ENCODE measurements at places on chromosomes 3 and 15. TPM values are rescaled to one million over a fixed set of nuclear protein-coding genes. Genes with fewer than 3 reads are reported as not detected.
A peak's percentile ranks its signal among the peaks of the same experiment; 100 is the strongest.

GRCh38 chr3:111667621-111668239 is 72.6 kb upstream of the ZBED2 start:
- no peak for DNase-seq

DNA sequence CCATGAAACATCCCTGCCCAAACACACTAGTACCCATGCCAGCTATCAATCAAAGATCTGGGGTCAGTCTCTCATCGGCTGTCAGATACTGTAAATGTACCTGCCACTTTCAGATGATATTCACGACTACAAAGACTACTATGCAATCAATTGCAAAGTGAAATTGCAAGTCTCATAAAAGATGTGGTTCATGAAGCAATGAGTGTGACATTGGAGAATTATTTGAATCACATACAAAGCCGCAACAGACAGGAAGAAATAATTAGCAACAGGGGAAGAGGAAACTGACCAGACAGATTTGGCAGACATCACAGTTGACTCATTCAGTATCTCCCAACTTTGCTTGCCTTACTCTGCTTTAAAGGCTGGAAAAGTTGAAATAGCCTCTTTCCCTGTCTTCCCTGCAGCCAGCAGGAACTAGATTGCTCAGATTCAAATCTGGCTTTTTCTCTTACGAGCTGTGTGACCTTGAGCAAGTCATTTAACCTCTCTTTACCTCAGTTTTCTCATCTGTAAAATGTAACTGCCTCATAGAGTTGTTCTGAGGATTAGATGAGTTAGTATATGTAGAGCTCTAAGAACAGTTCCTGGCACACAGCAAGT is 95.7 kb upstream of the C3orf80 start:
- peak; percentile 20 for DNase-seq

DNA sequence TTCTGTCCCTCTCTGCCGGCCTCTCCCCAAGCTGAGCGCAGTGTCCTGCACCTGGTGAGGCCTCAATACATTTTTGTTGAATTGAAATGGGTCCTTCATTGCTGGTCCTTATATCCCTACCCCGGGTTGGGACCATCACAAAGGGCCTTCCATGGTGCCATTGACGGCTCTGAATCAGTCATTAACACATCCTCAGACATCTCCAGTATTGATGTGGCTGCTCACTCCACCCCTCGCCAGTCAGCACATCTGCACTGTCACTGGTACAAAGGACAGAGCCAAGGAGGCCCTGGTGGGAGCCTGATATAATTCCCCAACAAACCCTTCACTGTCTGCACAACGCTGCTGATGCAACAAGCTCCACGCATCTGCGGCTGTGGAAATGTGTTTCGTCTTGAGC is 191.6 kb upstream of the TOPAZ1 start:
- DNase-seq, result no peak

The NDN gene
- 39.3 TPM for total RNA-seq

- no peak for DNase-seq
Observed at GRCh38 chr3:196774191-196774820, 34.6 kb downstream of the PAK2 start.

The LRRC49 gene
- 1.1 TPM for total RNA-seq

DNA sequence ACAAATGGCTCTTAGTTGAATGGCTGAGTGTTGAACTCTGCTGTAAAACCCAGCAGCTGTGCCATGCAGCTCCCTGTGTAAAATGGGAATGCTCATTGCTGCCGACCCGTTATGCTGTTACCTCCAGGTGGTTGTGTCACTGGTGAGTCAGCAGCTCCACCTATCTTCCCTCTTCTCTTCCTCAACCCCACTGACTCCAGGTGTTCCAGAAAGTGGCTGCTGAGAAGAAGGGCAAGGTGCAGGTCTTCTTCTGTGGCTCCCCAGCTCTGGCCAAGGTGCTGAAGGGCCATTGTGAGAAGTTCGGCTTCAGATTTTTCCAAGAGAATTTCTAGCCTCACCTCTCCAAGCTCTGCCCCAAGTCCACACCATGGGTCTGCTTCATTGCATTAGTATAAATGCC is 41.9 kb downstream of the NOX5 start:
- DNase-seq, result no peak

All from SK-MEL-5 (cell line).